ENCODE measurements at places on chromosomes 5 and 9. TPM values are rescaled to one million over a fixed set of nuclear protein-coding genes. Genes with fewer than 3 reads are reported as not detected.

GRCh38 chr9:78932849-78933627 lies 636.1 kb downstream of the PSAT1 start:
- peak; percentile 60 for DNase-seq

GRCh38 chr9:79471580-79472543 lies 99.9 kb upstream of the TLE4 start:
- peak; percentile 59 for DNase-seq

Gene INSL6
- polyA plus RNA-seq: not detected

GRCh38 chr5:40410231-40410861 lies 269.4 kb upstream of the PTGER4 start:
- no peak for DNase-seq

- DNase-seq: no peak
These were observed 608.6 kb upstream of the DAB2 start for GRCh38 chr5:40033411-40033810.

Gene AQP3
- 0.19 TPM for polyA plus RNA-seq

- peak; percentile 80 for DNase-seq
These were observed 24.9 kb downstream of the MELK start for GRCh38 chr9:36597412-36598178.

Gene FER
- polyA plus RNA-seq: 26.1 TPM

Measured in GM23248 (cell line).